ENCODE measurements at places on chromosomes 12 and 14.

DNA sequence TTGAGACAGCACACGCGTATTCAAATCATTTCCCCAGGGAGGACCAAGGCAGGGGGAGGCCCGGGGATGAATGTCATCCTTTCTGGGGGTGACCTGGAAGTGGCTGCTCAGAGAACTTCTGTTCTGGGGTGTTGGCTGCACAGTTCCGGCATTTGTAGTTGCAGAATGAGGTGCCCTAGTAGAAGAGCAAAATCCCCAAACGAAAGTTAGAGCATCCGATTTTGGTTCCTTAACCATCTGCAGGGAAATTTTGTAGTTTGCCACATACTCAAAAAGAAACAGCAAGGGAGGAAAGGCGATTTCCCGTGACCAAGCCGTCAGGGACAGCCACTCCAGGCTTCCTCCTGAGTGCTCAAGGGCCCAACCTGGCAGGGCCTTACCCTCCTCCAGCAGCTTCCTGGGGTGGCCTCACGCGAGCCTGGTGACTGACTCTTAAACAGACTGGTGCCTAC, 13.0 kb upstream of the TRAF3 start:
- DNase-seq, result no peak

- peak; percentile 37 for DNase-seq
Observed at GRCh38 chr14:61860294-61860918, 98.2 kb downstream of the SNAPC1 start.

GRCh38 chr12:107759410-107759809, 1.5 kb downstream of the PRDM4 start:
- no peak for DNase-seq

GRCh38 chr12:118617611-118618450, 241.5 kb downstream of the SUDS3 start:
- DNase-seq, result no peak

DNA sequence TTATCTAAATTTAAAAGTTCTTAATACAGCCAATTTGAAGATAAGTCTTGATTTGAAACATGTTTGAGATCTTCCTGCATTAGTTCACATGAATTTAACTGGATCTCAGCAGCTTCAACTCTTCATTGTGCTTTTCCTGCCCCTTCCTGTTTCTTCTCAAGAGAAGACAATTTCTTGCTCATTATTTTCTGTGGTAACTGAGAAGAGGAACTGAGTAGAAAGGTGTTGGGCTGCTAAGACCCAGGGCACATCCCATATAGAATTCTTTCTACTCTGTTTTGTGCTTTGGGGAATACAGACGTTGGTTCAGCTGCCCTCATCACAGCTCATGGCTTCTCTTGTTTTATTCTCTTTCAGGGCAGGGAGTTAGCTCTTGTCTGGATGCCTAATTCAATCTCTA, 110.2 kb downstream of the SNAPC1 start:
- no peak for DNase-seq

- no peak for DNase-seq
Observed at GRCh38 chr14:98133806-98134205, 1138.2 kb downstream of the BCL11B start.

DNA sequence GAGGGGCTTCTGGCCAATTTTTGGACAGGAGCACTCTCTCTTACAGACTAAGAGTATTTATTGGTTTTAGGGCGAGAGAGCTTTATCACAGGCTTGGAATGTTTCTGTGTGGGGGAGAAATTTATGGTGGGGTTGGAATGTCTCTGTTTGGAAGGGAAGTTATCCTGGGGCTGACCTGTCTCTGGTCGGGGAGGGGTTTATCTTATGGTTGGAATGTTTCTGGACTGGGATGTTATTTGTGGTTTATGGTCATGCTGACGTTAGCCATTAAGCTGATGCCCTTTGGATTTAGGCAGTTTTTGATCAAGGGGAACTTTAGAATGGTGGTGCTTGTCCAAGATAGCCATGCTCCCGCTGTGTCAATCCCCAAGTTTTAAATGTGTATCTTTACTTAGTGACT, 614.8 kb downstream of the DIO2 start:
- DNase-seq, result no peak

DNA sequence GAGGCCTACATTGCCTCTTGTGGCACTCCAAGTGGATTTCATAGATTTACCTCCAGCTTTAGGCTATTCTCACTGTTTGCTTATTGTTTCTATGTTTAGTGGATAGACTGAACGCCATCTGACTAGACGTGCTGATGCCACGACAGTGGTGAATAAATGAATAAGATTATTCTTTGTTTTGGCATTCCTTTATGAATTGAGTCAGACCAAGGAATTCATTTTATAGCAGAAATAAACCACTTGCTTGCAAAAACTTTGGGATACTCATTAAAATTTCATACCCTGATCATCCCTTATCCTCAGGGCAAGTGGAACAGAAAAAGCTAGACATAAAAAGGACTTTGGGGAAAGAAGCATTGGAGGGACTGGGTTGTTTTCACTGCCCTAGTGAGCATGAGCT, 71.7 kb upstream of the FERMT2 start:
- DNase-seq, result no peak

GRCh38 chr12:28253161-28253641, 62.9 kb downstream of the CCDC91 start:
- no peak for DNase-seq

GRCh38 chr14:30861200-30861599, 13.2 kb upstream of the COCH start:
- DNase-seq, result no peak

DNA sequence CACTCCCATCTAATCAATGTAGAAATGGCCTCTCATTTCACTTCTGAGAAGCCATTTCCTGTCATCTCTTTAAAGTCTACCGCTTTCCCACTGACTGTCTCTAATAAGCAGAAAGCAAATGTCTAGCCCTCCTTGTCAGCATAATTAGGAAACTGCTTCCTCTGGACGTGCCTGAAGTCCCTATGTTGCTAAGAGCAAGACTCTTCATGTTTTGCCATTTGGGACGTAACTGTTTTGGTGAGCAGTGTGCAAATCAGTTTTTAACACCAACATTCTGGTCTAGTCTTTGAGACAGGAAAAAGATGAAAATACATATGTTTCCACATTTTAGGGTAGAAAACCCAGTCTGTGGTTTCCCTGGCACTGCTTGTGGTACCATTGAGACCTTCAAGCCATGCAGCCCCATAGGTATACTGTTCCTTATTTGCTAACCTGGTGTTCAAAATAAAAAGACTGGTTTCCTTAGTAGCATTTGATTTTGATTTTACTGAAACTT, 22.2 kb downstream of the IFNG start:
- DNase-seq, result no peak

Data from stimulated activated CD8-positive, alpha-beta memory T cell treated with anti-CD3 and anti-CD28 coated beads, Interleukin-7, amount 100 ng/mL, for 1 hour (primary cell).